ENCODE measurements at places on chromosomes 6 and 20.

- no peak for DNase-seq
Observed at GRCh38 chr6:127520066-127520465, 931 bp upstream of the MTCL3 start.

DNA sequence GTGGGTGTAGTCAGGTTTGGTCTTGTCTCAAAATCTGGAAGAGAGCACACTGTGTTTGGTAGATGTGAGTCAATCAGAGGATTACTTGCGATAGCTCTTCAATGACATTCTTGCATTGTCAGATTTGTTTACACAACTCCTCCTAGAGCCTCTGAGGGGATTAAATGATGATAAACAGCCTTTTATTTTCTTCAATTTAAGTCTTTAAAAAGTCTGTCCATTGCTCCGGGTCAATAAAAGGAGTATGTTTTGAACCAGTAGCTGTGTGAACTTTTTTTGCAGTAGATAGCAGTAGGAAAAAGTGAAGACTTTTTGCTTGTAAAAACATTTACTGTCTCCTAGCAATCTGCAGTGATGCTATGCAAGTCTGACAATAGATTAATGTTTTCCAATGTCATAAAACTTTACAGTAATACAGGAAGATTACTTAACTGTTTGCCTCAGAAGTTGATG is 49.9 kb downstream of the GJA1 start:
- no peak for DNase-seq

DNA sequence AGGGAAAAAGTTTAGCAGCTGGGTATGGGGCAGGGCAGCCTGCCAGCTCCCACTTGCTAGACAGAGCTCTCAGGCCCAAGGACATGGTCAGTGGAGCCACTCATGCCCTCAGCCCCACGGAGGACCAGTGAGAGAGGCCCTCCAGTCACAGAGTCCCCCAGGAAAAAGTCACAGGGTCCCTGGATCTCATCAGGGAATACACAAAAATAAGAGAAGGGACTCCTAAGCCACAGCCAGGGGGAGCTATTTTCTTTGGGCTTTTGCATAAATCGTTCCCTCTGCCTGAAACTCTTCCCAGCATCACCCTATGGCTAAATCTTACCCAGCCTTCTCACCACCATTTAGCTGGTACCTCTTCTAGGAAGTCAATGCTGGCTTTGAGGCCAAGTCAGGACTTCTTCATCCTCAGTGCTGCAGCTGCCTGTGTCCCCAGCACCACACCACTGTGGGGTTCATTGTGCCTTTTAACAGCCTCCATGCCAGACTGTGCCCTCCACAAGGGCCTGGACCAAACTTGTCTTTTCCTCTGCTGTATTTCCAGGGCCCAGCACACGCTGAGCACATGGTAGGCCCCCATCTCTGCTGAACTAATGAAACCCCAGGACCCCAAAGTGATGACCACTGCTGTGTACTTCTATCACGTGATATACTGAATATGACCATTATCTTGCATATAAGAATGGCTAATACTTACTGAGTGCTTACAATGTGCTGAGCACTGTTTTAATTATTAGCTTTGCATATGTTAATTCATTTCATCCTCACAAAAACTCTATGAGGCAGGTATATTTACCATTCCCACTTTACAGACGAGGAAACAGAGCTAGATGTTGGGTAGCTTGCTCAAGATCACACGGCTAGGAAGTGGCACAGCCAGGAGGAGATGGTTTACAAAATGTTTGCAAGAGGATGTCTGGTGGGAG is 2.0 kb downstream of the ZNF335 start:
- peak; percentile 82 for DNase-seq

- DNase-seq = no peak
Observed at GRCh38 chr6:135113860-135114259, 59.2 kb upstream of the HBS1L start.

DNA sequence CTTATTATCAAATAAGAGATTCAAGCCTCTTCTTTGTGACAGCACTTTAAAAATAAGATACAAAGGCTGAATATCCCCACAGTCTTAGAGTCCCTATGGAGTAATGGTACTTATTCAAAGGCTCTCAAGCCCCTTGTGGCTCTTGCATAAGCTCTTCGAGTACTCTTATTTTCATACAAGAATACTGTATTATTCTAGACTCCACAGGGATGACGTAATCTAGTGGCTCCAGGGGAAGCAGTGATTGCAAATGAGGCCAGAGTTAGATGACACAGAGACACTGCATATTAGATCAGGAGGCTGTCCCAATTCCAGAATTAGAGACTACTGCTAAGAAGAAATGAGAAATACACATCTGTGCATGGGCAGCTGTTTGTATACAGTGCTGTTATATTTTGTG is 1195.9 kb upstream of the MAP3K7 start:
- DNase-seq = no peak

- DNase-seq = peak; percentile 70
Observed at GRCh38 chr6:41306187-41306854, 19.8 kb upstream of the TREM1 start.

DNA sequence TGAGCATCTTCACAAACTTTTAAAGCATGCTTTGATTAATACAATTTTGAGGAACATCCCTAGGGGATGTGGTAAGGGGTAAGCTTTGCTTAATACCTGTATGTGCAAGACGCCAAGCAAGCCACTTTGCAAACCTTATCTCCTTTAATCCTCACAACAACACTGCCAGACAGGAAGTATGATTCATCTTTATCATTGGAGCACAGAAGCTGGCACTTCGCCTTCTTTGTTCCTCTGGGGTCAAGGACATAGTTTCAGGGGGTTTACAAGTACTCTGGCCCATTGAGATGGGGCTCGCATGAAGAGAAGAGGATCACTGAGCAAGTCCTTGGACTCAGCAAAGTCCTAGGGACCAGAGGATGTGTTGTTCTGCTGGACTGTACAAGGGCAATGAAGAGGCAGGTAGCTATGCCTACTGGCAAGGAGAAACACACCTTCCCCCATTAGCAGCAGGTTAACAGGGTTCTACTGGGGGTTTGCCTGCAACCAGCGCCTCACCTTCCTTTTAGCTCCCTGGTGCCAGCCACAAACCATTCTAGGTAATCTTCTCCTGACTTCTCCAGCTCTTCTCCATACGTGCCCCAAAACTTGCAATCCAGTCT is 8.8 kb downstream of the TMEM244 start:
- peak; percentile 91 for DNase-seq

GRCh38 chr20:19508449-19508848 is 249.6 kb upstream of the RIN2 start:
- DNase-seq = no peak

DNA sequence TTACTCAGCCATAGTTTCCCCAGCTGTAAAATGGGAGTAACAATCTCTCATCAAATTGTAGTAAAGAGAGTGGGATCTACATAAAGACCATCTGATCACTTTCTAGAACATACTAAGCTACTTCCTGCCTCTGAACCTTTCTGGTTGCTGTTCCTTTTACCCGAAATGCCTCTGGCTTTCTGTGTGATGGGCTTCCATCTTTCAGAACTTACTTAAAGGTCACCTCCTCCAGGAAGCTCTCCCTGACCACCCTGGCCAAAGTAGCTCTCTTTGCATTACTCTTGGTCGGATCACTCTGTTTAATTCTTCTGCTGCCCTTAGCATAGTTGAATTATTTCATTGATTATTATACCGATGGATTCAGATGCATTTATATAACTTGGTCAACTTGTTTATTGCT is 171.0 kb downstream of the BMP7 start:
- no peak for DNase-seq

- DNase-seq = no peak
Observed at GRCh38 chr6:154202339-154202738, 154.3 kb downstream of the IPCEF1 start.

- no peak for DNase-seq
Observed at GRCh38 chr6:131838051-131838450, 30.2 kb downstream of the ENPP1 start.

- no peak for DNase-seq
Observed at GRCh38 chr20:41352106-41352505, 11.5 kb downstream of the LPIN3 start.

DNA sequence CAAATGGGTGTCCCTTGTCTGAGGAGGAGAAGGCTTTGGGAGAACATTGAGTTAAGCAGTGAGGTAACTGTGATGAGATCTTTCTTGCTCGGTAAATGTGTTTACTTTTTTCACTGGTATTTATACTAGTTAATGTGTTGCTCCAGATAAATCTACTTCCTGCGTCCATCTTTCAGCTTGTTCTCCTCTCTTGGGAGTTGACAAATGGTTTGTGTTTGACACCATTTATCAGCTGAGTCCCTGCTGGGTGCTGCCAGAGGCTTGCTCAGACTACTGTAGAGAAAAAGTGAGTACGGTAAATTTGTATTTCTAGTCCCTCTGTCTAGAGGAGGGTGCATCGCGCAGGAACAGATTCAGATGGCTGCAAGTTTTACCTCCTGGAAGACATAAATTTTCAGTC is 8.3 kb upstream of the PRDM1 start:
- DNase-seq = no peak

GRCh38 chr6:28875191-28875747 is 48.5 kb downstream of the TRIM27 start:
- no peak for DNase-seq

GRCh38 chr20:48025051-48025515 is 239.8 kb upstream of the SULF2 start:
- DNase-seq = no peak

DNA sequence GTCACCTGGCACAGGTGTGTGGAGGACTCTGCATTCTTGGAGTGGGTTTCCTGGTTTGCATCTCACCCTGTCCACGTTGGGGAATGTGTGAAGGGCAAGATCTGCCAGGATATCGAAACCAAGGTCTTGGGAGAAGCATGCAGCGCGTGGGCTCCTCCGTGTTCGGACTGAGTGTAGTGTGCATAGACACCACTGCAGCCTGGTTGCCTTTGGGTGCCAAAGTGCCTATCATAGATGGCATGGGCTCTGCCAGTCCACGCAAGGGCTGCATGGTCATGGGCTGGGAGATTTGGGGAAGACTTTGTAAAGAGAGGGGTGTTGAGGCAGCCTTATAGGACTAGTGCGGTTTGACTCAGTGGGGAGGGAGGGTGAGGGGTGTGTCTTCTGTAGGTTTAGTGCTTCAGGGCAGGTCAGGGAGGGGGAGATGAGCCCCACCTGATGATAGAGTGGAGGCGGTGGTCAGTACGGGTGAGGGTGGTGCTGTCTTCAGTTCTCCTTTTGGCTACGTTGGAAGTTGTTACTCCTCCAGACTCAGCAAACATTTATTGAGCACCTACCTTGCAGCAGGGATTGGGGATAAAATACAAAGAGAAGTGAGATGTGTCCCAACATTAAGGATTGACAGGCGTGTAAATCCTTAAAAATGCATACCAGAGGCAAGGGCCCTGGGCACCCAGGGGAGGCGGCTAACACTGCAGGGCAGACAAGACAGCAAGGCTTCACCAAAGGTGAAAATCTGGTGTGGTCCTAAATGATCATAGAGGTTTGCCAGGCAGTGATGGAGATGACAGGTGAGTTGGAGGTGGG is 28.3 kb downstream of the DUSP22 start:
- DNase-seq = no peak

DNA sequence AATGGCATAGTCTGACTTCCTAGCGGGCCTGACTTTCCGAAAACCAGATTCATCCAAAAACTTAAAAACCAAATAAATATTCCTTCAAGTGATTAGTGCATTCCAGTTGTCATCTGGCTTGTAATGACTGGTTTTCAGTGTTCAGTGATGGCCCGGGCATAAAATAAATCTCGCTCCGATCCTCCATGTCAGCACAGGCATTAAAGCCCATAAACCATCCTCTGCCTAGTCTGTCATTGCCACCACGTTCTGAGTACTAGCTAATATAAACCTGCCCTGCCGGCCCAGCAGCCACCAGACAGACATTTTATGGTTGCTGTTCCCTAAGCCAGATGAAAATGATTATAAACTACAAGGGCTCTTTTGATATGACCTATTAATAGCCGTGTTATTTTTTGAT is 232.3 kb upstream of the GMDS start:
- DNase-seq = no peak

DNA sequence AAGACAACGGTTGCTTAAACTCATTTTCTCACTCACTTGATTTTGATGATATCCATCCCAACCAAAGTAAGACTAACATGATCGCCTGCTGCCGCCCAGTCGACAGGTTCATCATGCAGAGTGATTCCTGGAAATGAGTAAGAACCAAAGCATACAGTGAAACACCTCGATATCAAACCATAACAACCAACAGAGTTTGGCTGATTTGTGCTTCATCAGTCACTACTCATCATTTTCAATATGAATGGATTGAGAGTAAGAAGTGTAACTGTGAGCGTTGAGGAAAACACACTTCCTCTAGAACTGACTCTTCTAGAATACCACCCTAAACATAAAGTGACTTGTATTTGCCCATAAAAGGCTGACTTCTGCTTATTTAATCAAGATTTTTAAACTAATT is 29.2 kb upstream of the ALDH8A1 start:
- no peak for DNase-seq

DNA sequence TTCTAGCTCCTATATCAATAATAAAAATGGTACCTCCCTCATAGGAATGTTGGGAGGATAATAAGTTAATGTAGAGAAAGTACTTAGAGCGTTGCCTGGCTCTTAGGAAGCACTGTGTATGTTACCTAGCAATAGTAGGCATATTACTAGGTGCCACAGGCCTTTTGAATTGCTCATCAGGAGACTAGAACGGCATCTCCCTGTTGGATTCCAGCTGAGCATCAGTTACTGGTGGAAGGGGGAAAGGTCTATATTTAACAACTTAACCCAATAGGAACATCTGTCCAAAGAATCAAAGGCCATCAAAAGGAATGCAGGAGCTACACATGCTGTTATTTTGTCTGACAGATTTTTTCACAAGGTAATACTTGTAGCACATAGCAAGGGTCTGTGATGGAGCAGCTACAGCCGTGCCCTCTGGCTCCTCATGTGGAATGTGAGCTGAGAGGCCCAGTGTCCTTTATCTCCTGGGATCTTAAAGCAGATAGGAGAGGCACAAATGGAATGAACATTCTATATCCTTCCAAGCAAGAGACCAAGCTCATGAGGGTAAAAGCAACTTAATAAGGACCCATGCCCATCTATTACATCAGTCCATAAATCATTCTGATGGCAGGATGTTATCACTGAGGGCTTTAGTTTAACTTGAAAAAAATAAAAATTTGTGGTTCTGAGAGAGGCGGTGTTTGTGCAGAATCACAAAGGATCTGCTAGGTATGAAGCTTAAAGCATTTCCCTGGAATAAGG is 184.9 kb upstream of the LAMP5 start:
- DNase-seq = no peak

DNA sequence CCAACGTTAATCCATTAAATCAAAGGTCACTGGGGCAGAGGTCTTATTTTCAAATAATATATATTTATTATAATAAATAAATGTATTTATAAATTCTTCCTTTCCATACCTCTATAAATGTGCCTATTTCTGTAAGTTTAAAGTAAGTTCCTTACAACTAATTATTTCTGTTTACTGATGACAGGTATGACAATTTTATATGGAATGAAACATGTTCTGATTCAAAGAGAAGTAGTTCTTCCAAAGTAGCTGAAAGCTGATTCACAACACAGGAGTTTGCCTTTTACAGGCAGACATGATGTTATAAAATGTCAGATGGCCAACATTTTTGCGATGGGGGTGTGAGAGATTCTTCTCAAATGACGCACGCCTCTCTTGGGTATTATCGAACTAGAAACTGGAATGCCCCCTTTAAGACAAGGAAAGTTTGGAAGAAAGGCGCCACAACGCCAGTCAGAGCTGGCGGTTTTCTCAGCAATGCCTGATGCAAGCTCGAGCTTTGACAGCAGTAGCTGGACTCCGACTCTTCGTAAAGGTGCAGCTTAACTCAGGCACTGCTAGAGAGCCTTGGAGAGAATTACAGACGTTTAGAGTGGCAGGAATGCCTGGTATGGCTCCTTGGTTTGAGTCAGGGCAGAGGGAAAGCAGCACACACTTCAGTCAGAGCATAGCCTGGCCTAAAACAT is 92.1 kb downstream of the FOXC1 start:
- no peak for DNase-seq

All from hematopoietic multipotent progenitor cell treated with erythropoietin and hydrocortisone succinate and interleukin-3 and kit ligand, for 8 days (in vitro differentiated cells).